ENCODE measurements at places on chromosomes 2 and 18.

GRCh38 chr2:173311844-173312606 lies 42.6 kb upstream of the CDCA7 start:
- DNase-seq: no peak

DNA sequence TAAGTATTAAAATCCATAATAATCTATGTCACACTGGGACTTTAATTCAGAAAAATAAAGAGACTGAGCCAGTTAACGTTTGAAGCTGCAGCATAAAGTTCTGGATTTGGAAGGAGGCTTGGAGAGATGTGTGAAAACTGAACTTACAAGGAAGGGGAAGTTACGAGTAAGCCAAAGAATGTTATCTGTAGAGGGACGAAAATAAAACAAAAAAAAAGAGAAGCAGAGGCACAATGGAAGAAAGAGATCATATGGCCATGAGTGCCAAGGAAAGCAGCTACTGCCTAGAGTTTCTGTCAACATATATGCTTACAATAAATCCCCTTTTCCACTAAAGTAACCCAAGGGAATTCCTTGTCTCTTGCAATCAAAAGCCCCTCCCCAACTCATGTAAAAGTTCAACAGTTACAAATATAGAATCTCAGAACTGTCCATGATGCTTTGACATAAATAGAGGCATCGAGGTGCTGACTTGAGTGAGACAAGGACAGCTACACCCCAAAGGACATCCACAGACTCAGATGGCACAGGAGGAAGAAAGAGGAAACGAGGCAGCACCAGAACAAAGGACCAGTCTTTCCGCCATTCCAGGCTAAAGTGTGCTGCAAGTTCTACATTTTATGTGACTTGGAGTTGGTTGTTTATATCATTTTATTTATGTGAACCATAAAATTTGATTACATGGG lies 16.1 kb upstream of the ARL5A start:
- no peak for DNase-seq

DNA sequence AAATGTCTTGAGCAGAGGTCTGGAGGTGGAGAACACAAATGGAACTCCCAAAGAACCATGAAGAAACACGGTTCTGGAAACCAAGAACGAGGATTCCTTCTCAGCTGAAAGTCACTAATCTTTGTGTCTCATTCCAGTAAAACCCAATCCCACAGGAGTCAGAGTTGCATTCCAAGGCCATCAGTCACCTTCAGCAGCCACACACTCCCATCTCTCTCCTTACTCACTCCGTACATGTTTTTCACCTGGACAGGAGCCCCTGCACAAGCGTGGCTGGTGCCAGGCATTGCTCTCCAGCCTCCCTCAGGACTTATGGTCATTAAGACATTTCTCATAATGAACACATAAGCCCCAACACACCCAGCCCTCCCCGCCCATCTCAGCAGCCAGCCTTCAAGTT lies 175.4 kb upstream of the SIX2 start:
- no peak for DNase-seq

DNA sequence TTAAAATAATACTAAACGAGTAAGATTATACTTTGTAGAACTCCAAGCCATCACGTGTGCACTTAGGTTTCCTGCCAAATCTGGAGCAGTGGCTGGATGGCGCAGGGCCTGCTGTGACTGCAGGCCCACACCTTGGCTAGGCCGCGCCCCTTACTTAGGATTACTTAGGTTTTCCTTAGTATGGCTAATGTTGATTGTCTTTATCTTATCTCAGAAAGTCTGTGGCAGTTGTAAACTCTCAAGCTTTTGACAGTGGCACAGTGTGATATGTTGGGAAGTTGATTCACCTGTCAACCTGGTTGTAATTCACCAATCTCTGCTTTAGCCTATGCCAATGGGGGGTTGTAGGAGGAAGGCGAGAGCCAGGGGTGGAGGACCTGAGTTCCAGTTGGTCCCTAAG lies 208.4 kb downstream of the ZNF407 start:
- DNase-seq: no peak

Measured in ecto neural progenitor cell (in vitro differentiated cells).